Activated naive CD4-positive, alpha-beta T cell treated with anti-CD3 and anti-CD28 coated beads, Interleukin-2, amount 50 U/mL, for 72 hours (primary cell): ENCODE measurements at places on chromosomes 6 and 20. TPM values are rescaled to one million over a fixed set of nuclear protein-coding genes. Genes with fewer than 3 reads are reported as not detected.

FAM184A gene
- 8.3 TPM for total RNA-seq

TINAG gene
- not detected for total RNA-seq

SLC24A3 gene
- total RNA-seq, result not detected

CUL7 gene
- 21.6 TPM for total RNA-seq

TAGAP gene
- total RNA-seq, result 65.0 TPM

HLA-DPB1 gene
- total RNA-seq, result 39.0 TPM

COL10A1 gene
- total RNA-seq, result not detected

MUC22 gene
- total RNA-seq, result not detected

REM1 gene
- total RNA-seq, result not detected

CST7 gene
- total RNA-seq, result 50.3 TPM

ERVFRD-1 gene
- not detected for total RNA-seq
